ENCODE measurements at places on chromosomes 1 and 21.

DNA sequence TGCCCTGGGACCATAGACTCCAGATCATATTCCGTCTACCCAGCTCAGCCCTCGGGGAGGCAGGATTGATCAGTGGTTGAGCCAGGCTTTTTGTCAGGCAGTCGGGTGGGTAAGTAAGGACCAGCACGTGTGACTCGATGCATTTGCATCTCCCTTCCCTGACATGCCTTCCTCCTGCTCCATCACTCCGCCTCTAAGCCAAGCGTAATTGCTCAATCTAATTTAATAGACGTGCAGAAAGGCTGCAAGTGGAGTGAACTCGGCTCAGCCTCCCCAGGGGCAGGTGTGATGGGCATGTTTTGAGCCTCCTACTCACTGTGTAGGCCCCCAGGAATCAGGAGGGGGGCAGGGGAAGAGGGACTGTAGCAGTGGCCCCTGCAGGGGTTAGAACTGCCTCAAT, 34.6 kb upstream of the GRIK3 start:
- no peak for DNase-seq

DNA sequence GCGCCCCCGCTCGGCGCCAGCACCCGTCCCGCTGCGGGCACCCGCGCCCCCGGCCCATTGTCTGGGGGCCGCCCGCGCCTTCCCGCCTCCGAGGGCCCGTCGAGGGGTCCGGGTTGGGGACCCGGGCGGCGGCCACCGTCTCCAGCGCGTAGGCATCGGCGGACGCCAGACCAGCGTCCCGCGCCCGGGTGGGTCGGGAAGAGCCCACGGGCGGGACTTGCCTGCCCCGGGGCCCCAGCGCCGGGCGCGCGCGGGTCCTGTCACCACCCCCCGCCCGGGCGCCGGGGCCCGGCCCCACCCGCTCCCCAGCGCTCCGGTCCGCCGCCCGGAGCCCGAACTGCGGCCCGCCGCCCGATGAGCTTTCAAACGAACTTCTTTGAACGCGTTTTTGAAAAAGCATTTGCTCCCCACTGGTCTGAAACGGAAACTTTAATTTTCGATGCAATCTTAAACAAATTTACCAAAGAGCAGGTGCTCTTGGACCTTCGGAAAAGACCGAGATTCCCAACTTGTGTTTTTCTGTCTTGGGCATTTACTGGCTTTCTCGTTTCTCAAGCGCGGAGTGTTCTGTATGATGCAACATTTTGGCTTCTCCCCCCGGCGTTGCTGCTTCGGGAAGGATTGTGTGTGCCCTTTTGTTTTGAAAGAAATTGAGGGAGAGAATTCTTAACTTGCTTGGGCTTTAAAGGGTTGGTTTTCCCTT, 615 bp downstream of the CLIC4 start:
- DNase-seq: peak; percentile 58

GRCh38 chr1:38997034-38997900, 6.2 kb downstream of the AKIRIN1 start:
- DNase-seq: no peak

DNA sequence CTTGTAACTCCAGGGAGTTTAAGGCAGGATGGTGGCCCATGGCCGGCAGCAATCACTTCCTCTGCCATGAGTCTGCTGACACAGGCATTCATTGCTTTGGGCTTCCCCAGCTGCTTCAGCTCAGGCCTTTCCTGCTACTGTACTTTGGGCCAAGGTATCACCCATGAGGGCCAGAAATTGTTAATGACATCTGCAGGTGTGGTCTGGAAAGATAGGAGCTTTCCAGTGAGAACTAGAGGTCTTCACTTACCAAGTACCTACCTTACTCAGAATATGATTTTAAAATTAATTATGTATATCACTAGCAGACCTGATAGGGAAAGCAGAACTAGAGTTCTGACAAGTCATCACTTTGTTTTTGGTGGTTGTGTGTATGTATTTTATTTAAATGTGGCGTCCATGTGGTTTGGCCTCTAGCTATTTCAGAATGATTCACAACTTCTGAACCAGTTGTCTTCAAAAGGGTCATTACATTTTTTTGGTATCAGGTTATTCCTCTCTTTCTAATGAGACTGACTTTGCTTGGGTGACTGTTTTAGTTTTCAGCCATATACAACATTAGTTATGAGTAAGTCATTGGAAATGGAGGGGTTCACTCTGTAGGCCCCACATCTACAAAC, 2.7 kb downstream of the RGL1 start:
- DNase-seq: no peak

DNA sequence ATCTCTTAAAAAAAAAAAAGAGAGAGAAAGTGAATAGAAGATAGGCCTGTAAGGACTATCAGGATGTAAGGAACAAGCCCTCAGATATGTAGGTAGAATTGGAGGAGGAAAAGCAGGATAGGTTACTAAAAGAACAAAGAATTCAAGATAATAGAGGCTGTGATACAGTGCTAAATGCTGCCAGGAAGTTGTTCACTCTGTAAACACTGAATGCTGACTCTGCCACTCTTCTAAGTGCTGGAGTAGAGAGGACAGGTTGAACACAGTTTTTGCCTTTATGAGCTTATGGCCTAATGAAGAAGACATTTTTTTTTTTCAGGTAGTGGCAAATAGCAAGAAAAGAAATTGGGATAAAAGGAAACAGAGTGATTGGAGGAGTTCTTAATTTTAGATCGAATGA, 90.6 kb upstream of the ZNF678 start:
- DNase-seq: no peak

DNA sequence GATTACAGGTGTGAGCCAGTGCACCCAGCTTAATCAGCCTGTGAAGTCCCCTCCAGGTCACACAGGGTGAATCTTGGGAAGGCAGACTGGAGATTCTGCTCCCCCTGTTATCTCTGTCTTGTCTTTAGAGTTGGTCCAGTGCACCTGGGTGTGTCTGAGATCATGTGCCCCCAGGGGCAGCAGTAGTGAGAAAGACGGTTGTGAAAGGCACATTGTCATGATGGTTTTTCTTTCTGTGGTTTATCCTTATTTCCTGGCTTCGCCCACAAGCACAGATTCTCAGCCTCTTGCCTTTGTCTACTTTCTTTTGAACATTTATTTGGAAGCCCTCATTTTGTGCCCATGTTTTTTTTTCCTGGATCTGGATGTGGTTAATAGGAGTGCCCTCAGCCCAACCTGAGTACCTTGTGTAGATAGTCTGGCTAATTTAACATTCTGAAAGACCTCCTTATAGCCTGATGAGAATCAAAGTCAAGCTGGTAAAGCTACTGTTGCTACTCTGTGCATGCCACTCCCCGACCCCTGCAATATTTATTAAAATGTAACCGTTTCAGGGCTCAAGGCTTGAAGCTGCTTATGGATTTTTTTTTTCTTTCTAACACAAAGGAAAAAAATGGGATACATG, 23.7 kb downstream of the UCK2 start:
- DNase-seq: no peak

GRCh38 chr1:31400393-31400792, 12.6 kb upstream of the SERINC2 start:
- DNase-seq: no peak

DNA sequence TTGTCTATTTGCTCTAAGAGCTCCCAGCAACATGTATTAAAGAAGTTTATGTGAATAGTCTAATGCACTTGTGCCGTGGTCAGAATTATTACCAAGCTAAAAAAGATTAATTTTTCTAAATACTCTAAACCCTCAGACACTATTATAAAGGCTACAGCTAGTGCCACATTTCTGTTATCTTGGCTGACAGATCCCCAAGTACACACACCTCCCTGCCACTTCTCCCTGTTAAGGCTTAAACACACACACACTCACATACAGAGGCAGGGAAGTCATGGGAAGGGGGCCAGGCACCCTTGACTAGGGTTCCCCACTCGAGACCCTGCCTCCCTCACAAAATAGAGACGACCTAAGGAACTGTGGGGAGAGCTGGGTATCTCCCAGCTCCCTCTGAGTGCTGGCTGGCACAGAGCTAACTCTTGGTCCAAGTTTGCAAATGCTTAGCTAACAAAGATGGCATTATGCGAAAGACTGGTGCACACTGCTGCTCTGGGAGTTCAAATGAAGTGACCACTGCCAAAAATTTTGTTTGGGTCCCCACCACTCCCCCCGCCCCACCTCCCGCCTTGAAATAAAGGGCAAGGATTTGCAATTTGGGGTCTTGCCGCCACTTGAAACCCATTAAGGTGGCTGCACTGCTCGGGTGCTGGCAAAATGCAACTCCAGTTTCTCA, 9.8 kb downstream of the SSBP3 start:
- DNase-seq: no peak

- peak; percentile 76 for DNase-seq
Observed at GRCh38 chr1:168391851-168392681, 111.4 kb downstream of the TBX19 start.

GRCh38 chr1:37282764-37283163, 191.6 kb upstream of the ZC3H12A start:
- DNase-seq: no peak

DNA sequence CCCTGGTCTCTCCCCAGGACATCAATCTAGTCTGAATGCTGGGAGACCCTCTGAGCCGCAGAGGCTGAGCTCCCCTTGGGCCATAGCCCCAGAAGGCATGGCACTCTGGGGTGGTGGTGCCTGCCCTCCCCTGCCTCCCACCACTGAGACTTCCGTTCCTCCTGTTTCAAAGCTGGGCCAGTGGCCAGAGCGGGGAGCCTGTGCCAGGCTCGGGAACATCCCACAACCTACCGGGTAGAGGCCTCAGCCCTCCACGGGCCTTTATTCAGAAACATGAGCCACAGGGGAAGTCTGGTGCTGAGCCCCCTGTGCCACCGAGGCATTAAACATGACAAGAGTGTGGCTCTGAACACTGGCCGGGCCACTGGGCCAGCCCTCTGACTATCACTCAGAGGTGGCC, 8.1 kb downstream of the CCDC24 start:
- no peak for DNase-seq

GRCh38 chr1:246220495-246221065, 286.5 kb downstream of the SMYD3 start:
- DNase-seq: no peak

DNA sequence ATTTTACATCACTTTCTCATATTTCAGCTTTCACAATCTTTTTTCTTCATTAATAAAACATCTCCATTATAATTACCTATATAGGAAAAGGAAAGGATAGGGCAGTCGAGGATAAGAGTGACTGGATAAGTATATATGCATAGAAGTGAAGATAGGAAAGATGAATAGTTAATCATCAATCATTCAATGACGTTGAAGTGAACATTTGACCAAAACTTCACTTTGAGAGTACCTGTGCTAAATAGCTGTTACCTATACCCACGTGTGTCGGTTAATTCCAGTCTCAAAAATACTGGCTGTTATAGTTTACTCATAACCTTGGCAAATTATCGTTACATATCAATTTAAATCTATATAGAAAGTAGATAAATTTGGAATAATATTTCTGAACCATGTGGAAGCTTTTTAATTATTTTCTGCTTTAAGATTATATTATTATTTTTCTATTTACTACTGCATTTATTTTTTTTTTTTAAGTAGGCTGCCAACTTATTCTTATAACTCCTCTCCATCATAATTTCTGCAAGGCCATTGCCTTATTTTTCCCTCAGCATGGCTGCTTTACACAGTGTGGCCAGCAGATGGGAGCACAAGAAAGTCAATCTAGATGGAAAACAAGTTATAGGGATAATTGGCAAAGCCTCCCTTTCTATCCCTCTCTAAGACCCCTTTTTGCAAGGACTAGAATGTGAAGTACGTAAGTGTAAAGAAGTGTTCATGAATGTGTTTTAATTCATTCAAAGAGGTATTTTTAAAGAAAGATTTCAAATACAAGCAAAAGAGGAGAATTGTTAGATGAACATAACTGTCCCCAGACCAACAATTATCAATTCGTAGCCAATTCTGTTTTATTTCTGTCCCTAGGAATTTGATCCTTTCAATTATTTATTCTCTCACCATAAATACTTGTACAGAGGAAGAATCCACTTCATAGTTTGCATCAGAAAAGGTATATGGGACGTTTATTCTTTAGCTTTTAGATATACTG, 290.4 kb downstream of the KCNT2 start:
- peak; percentile 51 for DNase-seq

DNA sequence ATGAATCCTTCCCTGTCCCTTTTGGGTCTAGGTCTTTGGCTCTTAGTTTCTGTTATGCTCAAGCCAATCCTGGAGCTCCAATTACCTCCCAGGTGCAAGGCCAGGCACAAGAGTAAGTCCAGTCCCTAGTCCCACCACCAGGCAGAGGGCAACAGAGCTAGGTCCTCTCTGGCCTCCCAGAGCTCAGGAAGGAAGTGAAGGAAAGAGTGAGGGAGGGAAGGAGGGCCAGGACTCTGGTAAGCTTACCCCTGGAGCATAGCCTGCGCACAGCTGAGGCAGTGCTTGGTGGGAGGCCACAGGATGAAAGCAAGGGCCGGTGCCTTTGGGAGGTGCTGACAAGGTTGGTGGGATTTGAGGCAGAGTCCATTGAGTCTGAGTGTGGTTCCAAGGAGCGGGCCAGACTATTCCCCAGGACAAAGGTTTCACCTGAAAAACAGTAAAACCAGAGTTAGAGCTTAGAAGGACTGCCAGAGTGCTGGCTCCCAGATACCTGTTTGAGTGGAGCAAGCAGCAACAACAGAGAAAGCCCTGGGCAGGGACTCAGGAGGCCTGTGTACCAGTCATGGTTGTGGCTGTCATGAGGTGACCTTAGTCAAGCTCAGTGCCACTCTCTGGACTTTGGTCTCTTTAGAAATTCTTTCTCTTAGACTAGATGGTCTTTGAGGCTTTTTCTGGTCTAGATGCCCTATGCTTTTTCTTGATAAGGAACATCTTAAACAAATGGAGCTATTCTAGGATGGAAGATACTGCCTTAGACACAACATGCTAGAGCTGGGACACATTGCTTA, 15.8 kb upstream of the SLFNL1 start:
- no peak for DNase-seq

- no peak for DNase-seq
Observed at GRCh38 chr1:8590721-8591351, 226.6 kb downstream of the RERE start.

GRCh38 chr21:32687643-32688345, 40.0 kb downstream of the SYNJ1 start:
- DNase-seq: no peak
